ENCODE measurements at places on chromosomes 2 and 18.

DNA sequence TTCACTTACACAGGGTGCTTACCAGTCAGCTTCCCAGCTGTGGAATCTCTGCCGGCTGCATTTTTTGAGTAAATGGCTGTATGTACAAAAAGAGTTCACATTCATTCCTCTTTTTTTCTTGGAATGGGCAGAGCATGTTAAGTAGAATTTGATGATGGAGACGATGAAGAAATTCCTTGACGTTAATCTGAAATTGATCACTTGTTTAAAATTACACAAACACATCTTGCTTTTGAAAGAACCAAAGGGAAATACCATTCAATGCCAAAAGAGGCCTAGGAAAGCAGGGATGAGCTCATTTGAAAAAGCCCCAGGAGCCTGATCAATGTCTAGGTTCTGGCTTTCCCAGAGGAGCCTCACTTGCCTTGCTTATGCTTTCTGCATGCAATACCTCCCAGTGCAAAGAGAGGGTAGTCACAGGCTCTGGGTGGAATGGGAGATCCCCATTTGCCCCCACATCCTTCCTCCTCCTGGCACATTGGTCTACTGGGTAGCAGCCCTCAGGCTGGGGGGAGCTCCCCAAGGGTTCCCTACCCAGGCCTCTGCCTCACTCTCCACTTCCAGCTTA is 12.3 kb upstream of the SMAD7 start:
- DNase-seq, result no peak

GRCh38 chr2:97996679-97997078 is 931 bp upstream of the TMEM131 start:
- no peak for DNase-seq

DNA sequence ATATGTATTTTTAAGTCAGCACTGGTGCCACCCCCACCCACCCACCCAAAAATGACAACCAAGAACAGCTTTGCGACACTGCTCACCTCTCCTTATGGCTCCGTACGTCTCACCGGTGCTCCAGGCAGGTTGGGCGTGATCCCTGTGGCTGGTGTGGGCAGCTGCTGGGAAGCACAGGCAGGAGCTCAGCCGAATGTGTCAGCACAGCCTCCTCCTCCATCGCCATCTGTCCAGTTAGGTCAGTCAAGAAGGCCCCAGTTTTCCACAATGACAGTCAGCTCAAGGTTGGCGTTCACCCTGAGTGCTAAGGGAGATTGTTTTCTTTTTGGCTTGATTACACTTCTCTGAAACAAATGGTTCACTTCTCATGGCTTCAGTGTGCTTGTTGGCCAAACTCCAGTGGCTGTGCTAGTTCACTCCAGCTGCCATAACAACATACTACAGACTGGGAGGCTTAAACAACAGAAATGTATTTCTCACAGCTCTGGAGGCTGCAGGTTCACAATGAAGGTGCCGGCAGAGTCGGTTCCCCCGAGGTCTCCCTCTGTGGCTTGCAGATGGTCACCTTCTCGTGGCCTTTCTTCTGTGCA is 30.2 kb downstream of the AMER3 start:
- no peak for DNase-seq

- DNase-seq, result no peak
These were observed 114.7 kb upstream of the CXCR4 start for GRCh38 chr2:136232456-136233172.

- no peak for DNase-seq
These were observed 433.7 kb downstream of the MBD2 start for GRCh38 chr18:53790786-53791185.

DNA sequence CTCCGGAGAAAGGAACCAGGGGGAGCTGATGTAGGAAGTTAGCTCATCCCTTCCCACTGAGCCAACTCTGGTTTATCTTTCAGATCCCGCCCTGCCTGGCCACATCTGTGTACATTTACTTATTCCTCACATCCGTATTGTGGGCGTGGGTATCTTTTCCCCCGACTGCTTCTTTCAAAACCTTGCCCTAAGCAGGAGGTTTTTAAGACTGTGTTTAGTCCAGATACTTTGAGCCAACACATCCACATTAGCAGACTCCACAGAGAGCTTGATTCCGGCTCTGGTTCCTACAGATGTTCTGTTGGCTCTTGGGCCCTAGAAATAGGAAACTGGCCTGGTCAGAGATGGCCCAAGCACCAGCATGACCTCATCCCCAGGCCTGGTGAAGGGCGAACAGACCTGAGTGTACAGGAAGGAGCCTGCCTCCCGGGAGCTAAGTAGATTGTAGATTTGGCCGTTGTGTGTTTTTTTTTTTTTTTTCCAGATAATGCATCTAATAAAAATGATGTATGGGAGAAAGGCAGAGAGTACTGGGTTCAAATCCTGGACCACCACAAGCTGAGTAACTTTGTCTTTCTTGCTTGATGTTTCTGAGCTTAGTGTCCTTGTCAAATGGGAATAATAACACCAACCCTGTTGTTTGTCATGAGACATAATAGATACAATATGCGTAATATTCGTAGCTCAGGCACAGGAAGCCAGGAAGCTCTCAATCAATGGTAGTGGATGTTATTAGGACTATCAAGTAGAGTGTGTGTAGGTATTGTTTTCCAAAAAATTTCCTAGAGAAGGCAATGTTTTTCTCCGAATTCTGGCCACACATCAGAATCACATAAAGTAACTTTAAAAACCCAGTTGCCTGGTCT is 92.3 kb downstream of the PRKCE start:
- no peak for DNase-seq

Data from activated CD4-positive, alpha-beta T cell treated with anti-CD3 and anti-CD28 coated beads, Interleukin-2, amount 50 U/mL, for 1 hour (primary cell).